Activated CD8-positive, alpha-beta memory T cell treated with anti-CD3 and anti-CD28 coated beads for 1 hour (primary cell): ENCODE measurements at places on chromosomes 12 and 14.

GRCh38 chr12:64407342-64408223 is 3.4 kb downstream of the XPOT start:
- DNase-seq: no peak

GRCh38 chr12:59010118-59010517 is 89.8 kb upstream of the LRIG3 start:
- DNase-seq: no peak

DNA sequence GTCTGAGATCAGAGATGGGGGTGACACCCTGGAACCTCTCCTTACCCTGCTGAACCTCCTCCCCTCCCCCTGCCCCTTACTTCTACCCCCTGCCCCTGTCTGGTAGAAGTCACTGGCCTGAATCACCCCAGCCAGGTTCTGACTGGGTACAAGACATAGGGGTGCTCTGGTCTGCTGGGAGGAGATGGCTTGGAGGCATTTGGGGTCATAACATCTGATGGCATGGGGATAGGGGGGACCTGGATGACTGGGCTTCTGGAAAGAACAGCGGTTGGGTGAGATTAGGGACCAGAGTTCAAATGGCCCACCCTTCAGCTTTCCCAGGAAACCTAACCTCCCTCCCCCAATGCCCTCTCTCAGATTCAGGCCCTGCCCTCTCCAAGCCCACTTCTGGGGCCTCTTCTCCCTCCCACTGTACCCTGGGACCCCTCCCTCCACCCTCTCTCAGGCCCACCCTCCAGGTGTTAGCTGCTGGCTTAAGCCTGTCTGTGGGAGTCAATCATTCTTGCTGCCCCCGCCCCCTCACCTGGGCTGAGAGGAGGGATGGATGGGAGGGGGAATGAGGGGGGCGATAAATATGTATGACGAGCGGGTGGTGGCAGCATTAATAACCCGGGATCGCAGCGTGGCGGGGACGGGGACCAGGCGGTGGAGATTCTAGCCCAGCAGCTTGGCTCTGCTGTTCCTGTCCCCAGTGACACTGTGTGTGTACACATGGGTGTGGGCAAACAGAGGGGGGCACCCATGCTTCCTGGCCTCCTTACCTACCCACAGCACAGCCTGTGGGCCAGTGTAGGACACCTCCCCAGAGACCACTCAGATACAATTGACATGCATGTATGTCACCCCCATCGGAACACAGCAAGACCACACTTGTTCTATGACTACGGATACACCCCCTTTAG is 5.9 kb downstream of the NXPH4 start:
- no peak for DNase-seq

- no peak for DNase-seq
These were observed 345.0 kb downstream of the ATP23 start for GRCh38 chr12:58286353-58286752.

GRCh38 chr14:100391724-100392123 is 68.6 kb downstream of the SLC25A47 start:
- DNase-seq: no peak

DNA sequence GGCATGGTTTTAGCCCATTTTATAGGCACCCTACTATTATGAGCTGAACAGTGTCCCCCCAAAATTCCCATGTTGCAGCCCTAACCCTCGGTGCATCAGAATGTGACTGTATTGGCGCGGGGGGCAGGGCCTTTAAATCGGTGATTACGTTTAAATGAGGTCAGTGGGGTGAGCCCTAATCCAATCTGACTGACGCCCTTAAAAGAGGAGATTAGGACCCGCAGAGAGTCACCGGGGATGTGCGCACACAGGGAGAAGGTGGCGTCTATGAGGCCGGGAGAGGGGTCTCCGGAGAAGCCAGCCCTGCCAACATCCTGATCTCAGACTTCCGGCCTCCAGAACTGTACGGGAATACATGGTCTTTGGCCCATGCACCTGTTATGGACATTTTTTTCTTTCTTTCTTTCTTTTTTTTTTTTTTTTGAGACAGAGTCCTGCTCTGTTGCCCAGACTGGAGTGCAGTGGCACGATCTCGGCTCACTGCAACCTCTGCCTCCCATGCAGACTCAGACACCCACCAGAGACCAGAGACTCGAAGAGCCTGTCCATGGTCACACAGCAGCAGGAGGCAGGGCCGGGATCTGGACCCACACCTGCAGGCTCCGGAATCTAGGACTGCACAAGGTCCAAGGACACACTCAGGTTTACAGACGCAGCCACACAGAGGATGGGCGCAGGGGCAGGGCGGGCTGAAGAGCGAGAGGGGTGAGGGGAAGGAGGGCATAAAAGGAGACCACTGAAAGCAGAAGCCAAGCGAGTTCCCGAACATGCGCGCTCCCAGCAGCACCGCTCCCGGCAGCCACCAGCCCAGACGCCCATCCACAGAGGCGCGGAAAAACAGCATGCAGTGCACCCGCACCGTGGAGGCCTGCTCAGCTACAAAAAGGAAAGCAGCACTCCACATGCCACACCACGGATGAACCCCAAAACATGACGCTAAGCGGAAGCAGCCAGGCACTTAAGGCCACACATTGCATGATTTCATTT is 19.0 kb downstream of the SCARB1 start:
- DNase-seq: no peak

DNA sequence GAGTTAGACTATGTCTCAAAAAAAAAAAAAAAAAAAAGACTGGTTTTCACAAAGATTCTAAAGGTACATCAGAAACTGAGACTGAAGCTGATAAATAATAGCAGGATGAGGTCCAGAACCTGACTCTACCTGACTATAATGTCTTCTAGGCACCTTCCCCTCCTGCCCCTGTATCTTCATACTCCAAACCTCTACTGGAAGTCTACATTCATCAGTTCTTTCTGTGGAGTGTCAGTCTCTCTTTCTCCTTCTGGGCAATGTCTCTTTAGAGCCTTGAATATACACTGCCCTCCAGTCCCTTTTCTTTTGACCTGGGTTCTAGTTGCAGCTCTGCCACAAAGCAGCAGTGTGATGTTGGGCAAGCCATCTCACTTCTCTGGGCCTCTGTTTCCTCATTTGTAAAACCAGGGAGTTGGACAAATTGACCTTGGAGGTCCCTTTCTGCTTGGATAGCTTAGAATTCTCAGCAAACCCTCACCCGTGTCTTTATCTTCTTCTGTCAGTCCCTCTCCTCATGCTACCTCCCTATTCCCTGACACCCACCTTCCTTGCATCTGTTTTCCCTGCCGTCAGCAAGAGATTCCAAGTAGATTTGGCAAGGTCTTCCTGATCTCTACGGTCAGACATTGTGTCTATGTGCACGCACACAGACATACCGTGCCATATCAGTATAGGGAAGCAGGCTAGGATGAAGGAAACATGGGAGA is 4.3 kb downstream of the NFE2 start:
- DNase-seq: no peak

DNA sequence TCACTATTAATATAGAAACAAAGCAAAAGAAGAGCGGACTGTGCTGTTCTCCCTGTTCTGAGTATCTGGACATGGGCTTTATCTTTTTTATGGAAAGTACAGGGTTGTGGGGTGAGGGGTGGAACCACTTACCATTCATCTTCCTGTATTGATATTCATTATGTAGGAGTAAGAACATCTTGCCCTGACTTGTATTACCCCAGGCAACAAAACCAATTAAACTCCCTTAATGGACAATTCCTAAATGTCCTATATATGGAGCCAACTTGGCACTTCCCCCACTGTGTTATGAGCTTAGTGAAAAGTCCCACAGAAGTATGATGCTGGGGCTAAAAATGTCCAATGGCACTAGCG is 139.9 kb upstream of the KRR1 start:
- DNase-seq: no peak
